Colonic mucosa (tissue), 4 donors: ENCODE measurements at places on chromosomes 5 and 9. TPM values are rescaled to one million over a fixed set of nuclear protein-coding genes. Genes with fewer than 3 reads are reported as not detected.

Gene PCDHB16
- total RNA-seq: 0.17 TPM

GRCh38 chr5:79743846-79744605 lies 54.4 kb downstream of the CMYA5 start:
- H3K4me1 ChIP-seq: no peaks in the 10 kb centered on the region
- no peaks in the 10 kb centered on the region for H3K27me3 ChIP-seq

DNA sequence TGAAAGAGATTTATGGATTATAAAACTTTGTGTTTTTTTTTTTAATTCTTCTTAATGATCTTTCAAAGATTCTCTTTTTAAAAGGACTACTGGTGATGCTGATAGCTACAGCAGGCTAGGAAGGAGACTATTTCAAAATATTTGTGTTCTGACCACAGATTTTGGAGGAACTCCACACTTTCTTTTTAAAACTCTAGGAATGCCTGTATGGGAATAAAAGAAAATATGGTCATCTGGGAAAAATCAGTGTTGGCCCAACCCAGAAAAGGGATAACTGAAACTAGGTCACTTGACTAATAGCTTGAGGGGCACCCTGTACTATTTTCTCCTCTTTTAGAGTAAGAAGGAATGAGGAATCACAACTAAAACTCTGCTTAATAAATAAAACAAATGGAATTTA lies 97.6 kb upstream of the ADAMTS19 start:
- H3K4me1 ChIP-seq: no peaks in the 10 kb centered on the region
- no peaks in the 10 kb centered on the region for H3K36me3 ChIP-seq
- no peak for DNase-seq
- no peak overlapping the region for H3K4me3 ChIP-seq
- no peak overlapping the region for H3K27ac ChIP-seq
- no peaks in the 10 kb centered on the region for H3K27me3 ChIP-seq

DNA sequence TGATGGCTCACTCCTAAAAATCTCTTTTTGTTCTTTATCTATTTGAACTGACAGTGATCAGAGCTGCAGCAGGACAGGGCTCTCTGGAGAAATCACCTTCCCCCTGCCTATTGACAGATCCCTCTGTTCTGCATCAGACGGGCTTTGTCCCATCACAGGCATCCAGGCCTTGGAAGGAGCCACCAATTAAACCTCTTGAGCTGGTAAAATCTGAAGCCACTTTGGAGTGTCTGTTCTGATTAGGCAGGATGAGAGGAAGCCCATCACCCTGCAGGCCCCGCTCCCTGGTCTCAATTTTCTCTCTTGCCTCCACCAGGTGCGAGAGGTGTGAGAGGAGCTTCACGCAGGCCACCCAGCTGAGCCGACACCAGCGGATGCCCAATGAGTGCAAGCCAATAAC lies 97.7 kb downstream of the PRDM6 start:
- H3K27me3 ChIP-seq: no peaks in the 10 kb centered on the region
- H3K27ac ChIP-seq: no peak overlapping the region
- H3K4me1 ChIP-seq: no peaks in the 10 kb centered on the region
- no peak overlapping the region for H3K4me3 ChIP-seq
- DNase-seq: no peak

Gene CYSRT1
- not detected for total RNA-seq

Gene AQP7
- total RNA-seq: 12.5 TPM

Gene GABRA1
- total RNA-seq: not detected

DNA sequence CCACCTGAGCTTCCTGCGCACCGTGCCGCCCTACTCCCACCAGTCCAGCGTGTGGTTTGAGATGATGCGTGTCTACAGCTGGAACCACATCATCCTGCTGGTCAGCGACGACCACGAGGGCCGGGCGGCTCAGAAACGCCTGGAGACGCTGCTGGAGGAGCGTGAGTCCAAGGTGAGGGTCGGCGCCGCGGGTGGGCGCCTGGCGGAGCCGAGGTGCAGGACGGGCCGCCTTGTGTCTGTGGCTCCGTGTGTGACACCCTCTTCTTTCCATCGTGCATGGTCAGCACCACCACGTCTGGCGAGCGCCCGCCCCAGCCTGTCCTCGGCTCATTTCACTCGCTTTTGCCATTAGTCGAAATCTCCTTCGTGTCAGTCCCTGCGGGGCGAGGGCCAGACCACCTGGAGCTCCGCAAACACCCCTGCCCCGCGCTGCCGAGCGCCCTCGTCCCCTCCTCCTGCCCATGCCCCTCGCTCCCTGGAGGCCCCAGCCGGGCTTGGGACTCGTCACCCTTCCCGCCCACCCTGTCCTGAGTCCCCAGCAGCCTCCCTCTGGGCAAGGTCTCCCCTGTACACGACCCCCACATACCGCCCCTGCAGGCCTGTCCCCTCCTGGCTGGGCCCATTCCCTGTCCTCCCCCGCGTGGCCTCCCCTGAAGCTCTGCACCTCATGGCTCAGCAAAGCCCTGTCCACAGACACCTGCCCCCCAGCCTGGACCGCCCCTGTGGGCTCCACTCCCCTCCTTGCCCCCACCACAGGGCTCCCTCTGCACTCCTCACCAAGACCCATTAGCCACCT lies 7.0 kb downstream of the GRIN1 start:
- peaks cover 14% of the 10 kb centered on the region for H3K27me3 ChIP-seq
- no peaks in the 10 kb centered on the region for H3K4me1 ChIP-seq
- H3K36me3 ChIP-seq: no peaks in the 10 kb centered on the region
- DNase-seq: no peak

DNA sequence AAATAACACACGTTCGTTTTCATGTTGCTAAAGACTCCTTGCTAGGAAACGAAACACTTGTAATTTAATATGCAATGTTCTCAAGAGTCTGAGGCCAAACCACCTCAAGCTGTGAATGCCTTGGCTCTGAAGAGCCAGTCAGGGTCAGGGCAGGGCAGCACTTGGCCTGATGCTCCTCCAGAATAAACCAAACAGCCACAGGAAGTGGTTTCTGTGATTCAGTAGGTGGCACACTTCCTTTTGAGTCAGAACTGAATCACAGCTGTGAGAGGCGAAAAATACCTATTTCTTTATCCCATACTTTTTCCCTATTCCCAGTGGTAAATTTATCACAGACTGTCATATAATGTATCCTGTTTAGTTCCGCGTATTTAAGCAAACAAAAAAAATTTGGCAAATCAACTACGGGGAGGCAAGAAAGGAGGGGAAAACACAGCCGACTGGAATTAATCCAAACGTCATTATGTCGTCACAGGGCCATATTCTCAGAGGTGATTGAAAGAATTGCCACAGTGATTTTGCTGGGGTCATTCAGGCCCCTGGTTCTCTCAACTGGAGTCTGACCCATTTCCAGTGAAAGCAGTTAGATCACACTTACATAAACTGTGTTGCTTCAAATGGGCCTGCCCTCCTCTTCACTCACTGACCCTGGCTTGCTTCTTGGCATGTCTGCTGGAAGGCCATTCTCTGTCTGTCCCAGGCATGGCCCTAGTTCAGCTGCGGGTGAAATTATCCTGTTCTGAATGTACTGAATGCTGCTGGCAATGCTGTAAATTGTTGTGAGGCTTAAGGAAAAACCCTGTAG lies 71.2 kb downstream of the ARRDC3 start:
- peak overlapping the region; percentile 55 for H3K27ac ChIP-seq
- no peaks in the 10 kb centered on the region for H3K4me1 ChIP-seq
- DNase-seq: peak; percentile 50
- no peak overlapping the region for H3K4me3 ChIP-seq
- H3K27me3 ChIP-seq: no peaks in the 10 kb centered on the region

Gene HDHD3
- total RNA-seq: 141 TPM

Gene TXNDC8
- total RNA-seq: not detected

- H3K36me3 ChIP-seq: no peaks in the 10 kb centered on the region
- no peaks in the 10 kb centered on the region for H3K4me1 ChIP-seq
- H3K27ac ChIP-seq: no peak overlapping the region
- H3K4me3 ChIP-seq: no peak overlapping the region
- H3K27me3 ChIP-seq: no peaks in the 10 kb centered on the region
These were observed 256.9 kb upstream of the ST8SIA4 start for GRCh38 chr5:101160002-101160401.

DNA sequence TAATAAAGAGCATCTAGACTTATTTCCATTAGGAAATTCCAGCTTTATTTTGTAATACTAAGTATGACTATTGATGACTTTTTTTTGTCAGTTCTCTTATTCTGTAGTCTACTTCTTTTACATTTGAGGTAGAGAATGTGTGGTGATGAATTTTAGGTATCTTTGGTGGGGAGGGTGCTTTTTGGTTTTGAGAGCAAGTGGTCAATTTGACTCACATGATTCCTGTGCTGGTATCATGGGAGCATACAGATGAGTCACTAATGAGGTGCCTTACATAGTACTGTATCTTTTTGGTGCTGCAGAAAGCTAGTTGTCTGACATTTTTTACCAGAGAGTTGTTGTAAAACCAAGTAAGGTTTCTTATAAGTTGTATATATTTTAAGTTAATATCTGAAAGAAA lies 35.3 kb downstream of the ERBIN start:
- no peak for DNase-seq
- no peaks in the 10 kb centered on the region for H3K4me1 ChIP-seq
- no peaks in the 10 kb centered on the region for H3K36me3 ChIP-seq
- H3K27me3 ChIP-seq: no peaks in the 10 kb centered on the region

- no peak overlapping the region for H3K27ac ChIP-seq
- H3K27me3 ChIP-seq: no peaks in the 10 kb centered on the region
- DNase-seq: no peak
- H3K4me3 ChIP-seq: no peak overlapping the region
- H3K36me3 ChIP-seq: no peaks in the 10 kb centered on the region
These were observed 221.3 kb upstream of the TAS2R1 start for GRCh38 chr5:9851458-9851857.

Gene NMUR2
- not detected for total RNA-seq

DNA sequence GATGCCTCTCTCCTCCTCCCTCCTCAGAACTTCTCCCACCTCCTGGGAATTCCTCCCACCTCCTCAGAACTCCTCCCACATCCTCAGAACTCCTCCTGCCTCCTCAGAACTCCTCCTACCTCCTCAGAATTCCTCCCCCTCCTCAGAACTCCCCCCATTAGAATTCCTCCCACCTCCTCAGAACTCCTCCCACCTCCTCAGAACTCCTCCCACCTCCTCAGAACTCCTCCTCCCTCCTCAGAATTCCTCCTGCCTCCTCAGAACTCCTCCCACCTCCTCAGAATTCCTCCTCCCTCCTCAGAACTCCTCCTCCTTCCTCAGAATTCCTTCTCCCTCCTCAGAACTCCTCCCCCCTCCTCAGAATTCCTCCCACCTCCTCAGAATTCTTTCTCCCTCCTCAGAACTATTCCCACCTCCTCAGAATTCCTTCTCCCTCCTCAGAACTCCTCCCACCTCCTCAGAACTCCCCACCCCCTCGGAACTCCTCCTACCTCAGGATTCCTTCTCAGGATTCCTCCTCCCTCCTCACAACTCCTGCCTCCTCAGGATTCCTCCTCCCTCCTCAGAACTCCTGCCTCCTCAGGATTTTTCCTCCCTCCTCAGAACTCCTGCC lies 23.9 kb downstream of the SLC46A2 start:
- peaks cover 6% of the 10 kb centered on the region for H3K4me1 ChIP-seq
- H3K4me3 ChIP-seq: no peak overlapping the region
- H3K27me3 ChIP-seq: no peaks in the 10 kb centered on the region
- peak; percentile 34 for DNase-seq
- H3K36me3 ChIP-seq: no peaks in the 10 kb centered on the region
- no peak overlapping the region for H3K27ac ChIP-seq

DNA sequence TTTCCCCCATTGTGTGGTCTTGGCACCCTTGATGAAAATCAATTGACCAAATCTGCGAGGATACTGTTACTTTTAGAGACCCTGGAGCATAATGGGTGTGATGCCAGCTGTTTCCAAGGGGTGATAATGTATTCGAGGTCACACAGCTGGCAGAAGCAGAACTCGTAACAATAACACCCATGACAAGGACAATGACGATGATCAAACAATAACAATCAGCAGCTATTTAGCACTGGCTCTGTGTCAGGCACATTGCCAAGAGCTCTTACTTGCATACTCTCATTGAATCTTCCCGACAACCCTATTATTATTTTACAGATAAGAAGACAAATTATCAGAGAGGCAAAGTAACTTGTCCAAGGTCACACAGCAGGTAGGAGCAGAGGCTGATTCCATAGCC lies 223.7 kb upstream of the MSX2 start:
- no peak overlapping the region for H3K4me3 ChIP-seq
- no peaks in the 10 kb centered on the region for H3K36me3 ChIP-seq
- no peaks in the 10 kb centered on the region for H3K4me1 ChIP-seq
- no peak overlapping the region for H3K27ac ChIP-seq
- DNase-seq: no peak

DNA sequence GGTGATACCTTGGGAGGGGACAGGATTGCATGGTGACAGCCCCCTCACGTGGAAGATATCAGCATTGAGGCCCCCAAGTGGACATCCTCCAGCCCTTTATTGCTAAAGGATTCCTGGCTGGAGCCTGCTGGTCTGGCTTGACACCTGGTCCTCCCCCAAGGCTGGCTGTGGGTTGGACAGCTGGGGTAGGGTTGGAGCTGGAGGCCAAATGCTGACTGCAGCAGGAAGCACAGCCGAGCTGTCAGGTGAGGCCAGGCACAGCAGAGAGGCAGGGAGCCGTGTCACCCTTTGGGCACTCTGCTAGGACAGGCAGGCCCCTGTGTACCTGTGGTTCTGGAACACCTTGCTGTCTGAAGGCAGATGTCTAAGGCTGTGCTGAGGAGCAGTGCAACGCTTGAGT lies 2.2 kb downstream of the CACFD1 start:
- no peak overlapping the region for H3K27ac ChIP-seq
- H3K27me3 ChIP-seq: no peaks in the 10 kb centered on the region
- no peaks in the 10 kb centered on the region for H3K36me3 ChIP-seq
- DNase-seq: no peak

DNA sequence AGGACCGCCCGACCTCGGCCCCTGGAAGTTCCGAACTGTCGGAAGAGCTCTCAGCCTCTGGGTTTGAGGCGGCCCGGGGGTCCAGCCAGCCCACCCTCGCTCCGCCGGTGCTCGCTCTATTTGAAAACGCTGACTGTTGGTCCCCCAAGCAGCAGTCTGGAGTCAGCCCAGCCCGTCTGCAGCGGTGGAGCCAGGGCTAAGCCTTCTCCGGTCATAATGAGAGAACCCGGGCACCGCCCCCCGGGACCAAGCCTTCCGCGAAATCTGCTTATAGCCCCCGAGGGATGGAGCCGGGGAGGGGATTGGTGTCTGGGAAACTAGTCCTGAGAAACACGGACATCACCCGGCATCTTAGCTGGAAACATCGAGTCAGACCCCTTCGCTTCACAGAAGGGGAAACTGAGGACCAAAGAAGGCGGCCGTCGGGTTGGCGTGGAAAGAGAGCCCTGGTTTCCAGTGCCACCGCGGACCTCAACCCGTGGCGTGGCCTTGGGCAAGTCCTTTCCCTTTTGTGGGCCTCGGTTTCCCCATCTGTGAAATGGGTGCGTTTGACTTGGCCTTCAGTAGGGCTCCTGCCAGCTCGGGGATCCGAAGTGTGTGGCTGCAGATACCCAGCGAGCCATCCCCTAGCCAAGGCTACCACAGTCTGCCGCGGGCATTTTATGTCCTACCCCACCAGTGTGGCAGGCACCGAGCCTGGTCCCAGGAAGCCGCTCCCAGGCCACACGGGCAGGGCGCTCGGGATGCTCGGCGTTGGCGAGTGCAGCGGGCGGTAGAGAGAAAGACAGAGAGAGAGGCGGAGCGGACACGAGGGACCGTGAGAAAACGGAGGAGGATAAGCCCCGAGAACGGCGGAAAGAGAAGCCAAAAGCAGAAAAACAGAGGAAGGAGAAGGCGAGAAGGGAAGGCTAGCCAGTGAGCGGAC lies 857 bp downstream of the ADAM19 start:
- H3K4me1 ChIP-seq: no peaks in the 10 kb centered on the region
- H3K4me3 ChIP-seq: peak overlapping the region; percentile 75
- DNase-seq: peak; percentile 29
- no peaks in the 10 kb centered on the region for H3K36me3 ChIP-seq

Gene PIP5K1B
- total RNA-seq: 59.2 TPM
